Ascending aorta (tissue), 2 donors: ENCODE measurements at places on chromosomes 4 and X. TPM values are rescaled to one million over a fixed set of nuclear protein-coding genes. Genes with fewer than 3 reads are reported as not detected.

Gene MAGEC3
- total RNA-seq, result not detected

DNA sequence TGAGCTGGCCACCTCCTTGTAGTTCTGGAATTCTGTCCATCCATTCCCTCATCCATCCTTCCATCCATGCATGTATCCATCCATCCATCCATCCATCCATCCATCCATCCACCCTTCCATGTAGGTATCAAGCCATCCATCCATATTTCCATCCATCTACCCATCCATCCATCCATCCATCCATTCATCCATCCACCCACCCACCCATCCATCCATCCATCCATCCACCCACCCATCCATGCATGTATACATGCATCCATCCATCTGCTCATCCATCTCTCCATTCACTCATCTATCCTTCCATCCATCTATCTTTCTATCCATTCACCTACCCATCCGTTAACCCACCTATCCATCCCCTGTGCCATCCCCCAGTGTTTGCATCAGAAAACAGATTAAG lies 153.6 kb upstream of the STX18 start:
- no peak for DNase-seq

GRCh38 chr4:161604516-161605300 lies 559.1 kb downstream of the FSTL5 start:
- DNase-seq, result no peak

Gene PNCK
- 1.4 TPM for total RNA-seq

GRCh38 chrX:118698516-118699170 lies 28.8 kb upstream of the IL13RA1 start:
- DNase-seq, result no peak

GRCh38 chrX:65586491-65586890 lies 51.9 kb upstream of the LAS1L start:
- DNase-seq, result no peak
